ENCODE measurements at places on chromosomes 1 and 21. TPM values are rescaled to one million over a fixed set of nuclear protein-coding genes. Genes with fewer than 3 reads are reported as not detected.

Gene TNFRSF1B
- total RNA-seq, result not detected

Gene RSPH1
- total RNA-seq, result not detected

Gene SELL
- total RNA-seq, result 0.06 TPM

Gene STUM
- not detected for total RNA-seq

Gene YY1AP1
- total RNA-seq, result 73.4 TPM

Gene RGSL1
- not detected for total RNA-seq

Gene POGK
- total RNA-seq, result 33.8 TPM

Gene TINAGL1
- 61.7 TPM for total RNA-seq

- DNase-seq, result no peak
These were observed 643.0 kb downstream of the KIF26B start for GRCh38 chr1:245797592-245798348.

DNA sequence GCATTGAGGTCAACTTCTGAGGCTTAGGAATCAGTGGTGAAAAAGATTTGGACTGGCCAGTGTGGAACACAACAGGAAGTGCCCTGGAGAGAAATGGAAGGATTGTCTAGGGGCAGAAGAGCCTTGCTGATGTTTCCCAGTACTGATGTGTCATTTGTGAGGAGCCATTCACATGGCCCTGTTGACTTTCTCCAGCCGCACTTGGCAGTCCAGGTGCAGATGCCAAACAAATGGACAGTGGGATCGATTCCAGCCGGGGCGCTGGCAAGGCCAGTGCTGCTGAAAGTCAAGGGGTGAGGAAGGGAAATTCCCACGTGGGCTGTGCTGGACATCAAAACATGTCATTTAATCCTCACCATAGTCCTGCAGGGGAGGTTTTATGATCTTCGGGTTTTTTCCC is 4.9 kb upstream of the TRIM63 start:
- no peak for DNase-seq

DNA sequence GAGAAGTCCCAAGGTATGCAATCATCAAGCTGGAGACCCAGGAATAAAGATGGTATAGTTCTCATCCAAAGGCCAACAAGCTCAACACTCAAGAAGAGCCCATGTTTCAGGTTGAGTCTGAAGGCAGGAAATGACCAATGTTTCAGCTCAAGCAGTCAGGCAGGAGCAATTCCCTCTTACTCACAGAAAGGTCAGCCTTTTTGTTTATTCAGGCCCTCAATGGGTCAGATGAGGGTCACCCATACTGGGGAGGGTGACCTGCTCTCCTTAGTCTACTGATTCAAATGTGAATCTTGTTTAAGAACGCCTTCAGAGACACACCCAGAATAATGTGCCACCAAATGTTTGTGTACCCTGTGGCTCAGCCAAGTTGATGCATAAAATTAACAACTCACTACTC is 262.4 kb downstream of the USP25 start:
- DNase-seq, result no peak

DNA sequence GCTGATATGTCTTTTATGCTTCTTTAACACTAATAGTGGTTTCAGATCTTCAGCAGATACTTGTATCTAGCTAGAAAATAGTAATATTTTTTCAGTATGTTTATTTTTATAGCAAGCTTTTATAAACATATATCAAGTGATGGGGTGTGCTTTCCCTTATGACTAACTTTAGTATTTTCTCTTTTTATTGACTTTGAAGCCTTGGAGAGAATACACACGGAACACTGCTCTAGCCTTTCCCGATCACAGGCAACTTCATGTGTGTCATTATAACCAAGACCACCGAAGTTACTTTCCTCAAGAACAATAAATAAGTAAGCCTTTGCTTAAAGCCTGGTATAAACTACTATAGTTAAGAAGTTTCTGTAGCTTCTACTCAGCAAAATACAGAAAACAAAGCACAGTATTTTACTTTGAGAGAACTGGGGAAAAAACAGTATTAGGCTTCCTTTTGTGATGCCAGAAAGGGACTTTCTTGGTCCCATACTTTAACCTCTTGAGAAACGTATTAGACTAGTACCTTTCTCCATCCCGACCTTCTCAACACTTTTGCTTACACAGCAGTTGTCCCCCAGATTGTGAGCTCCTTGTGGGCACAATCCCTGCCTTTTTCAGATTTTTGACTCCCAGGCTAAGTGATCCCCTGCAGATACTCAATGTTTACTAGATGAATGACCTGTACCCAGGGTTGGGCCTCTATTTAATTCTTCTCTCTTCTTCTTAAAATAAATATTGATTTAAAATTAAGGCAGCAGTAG is 3.3 kb downstream of the ADSS2 start:
- no peak for DNase-seq

DNA sequence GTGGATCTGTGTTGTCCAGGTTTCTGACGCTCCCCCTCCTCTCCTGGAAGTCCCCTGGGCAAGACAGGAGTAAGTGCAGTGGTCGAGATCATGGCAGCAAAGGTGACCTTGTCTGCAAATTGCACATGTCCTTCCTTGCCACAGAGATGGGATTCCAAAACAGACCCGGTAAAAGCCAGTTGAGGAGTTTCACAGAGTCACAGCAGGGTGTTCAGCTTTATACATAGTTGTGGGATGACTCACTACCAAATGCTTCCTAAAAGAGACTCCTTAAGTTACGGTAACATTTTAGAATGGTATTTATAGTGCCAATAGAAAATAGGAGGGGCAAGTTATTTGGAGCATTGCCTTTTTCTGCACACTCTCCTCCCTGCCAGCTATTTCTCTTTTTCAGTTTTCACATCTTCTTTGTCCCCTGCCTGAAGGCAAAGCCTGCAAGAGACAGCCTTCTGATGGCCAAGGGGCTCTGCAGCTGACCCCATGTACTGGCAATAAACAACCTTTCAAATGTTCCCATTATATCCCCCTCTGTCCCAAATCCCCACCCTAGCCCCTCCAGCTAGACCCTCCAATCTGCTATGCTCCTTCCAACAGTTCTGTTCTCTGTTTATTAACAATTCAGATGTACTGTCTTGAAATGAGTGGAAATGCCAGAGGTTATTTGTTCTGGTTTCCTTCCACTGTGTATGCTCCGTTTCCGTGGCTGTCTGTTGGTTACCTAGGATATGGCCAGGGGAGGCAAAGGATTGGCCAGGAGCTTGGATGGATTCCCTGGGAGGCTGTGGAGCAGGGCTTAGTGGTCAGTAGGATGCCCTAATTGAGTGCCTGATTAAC is 115.0 kb downstream of the TGFB2 start:
- peak; percentile 30 for DNase-seq

DNA sequence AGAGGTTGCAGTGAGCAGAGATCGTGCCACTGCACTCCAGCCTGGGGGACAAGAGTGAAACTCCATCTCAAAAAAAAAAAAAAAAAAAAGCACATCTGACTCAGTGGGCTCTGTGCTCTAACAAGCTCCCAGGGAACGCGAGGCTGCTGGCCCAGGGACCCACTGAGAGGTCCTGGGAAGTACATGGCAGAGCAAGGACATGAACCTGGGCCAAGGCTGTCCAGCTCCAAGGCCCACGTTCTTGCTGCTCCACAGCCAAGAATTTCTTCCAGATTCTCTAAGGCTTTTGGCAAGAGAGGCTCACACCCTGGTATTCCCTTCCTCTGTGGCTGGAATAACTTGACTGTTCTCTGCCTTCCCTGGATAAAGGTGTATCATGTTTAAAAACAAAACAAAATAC is 15.4 kb upstream of the AGTRAP start:
- no peak for DNase-seq

DNA sequence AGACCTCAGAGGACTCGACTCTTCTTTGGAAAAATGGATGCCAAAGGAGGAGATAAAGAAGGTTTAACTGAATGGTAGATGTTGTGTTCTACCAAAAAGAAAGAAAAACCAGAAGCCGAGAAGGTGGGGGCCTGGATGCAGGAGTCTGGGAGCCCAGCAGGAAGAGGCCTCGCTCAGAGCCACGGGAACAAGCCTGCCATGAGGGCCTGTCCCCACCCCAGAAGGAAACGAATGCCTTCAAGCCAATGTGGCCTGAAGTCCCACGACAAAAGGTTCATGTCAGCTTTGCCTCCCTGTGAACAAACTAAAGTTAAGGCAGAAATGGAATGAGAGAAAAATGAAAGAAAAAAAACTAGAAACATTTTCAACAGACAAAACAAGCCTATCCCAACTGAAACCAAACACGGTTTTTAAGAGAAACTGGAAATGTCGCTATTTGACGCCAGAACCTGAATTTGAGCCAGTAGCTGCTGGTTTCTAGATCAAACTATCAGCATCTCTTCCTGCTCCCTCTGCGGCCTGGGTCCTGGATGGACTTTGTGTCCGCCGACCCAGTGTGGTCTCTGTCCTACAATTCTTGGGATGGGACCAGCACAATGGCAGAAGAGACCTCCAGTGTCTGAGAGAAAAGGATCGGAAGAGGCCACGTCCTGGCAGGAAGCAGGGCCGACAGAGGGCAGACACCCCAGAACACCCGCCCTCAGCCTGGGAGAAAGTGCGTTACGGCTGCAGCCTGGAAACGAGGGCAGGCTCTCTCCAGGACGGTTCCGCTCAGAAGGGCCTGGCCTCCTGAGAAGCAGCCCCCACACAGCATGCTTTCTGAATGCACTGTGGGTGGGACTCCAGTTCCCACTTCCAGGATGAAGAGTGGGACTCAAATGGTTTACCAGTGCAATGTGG is 35.2 kb downstream of the SLC45A1 start:
- no peak for DNase-seq
